ENCODE measurements at places on chromosomes 3 and 15. TPM values are rescaled to one million over a fixed set of nuclear protein-coding genes. Genes with fewer than 3 reads are reported as not detected.
A peak's percentile ranks its signal among the peaks of the same experiment; 100 is the strongest.

GRCh38 chr15:34795267-34796081 is at the start of gene ACTC1:
ACTC1 (minus strand) TSS chr15:34795549; CDS start chr15:34794808, 741 bp downstream.
- peak; percentile 52 for DNase-seq

GRCh38 chr3:124697302-124697701 is 33.0 kb upstream of the UMPS start:
- no peak for DNase-seq

DNA sequence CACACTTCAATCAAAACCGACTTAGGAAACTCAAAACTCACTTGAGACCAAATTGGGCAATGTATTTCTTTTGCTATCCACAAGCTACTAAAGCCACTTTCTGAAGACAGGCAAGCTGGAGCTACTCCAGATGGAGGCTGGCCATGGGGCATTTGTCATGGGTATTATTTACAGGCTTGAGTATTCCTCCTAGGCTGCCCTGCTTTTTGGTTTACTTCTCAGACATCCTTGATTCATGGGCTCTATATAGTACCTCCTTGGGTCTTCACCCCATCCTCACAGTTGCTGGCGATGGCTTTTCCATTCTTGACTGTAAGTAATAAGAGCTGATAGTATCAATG is 18.6 kb upstream of the SYNM start:
- no peak for DNase-seq

- DNase-seq = peak; percentile 32
Measured at GRCh38 chr15:64222573-64223366, 59.9 kb upstream of the PPIB start.

- no peak for DNase-seq
Measured at GRCh38 chr3:66661628-66662027, 160.8 kb upstream of the LRIG1 start.

DNA sequence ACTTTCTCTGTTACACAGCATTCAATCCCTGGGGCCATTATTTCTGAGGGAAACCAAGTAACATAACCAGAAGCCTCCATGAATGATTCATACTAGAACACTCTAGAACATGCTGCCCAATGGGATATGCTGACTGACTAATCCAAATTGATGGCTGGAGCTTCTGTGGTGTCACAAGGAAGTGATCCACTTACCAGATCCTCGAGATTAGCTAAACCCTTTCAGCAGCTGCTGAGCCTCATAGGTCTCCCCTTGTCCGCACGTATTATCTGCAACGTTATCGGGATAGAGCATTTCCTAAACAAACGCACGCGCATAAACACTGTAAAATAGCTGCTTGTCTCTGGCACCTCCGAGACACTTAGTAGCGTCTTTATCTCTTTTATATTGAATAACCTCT is 61.2 kb upstream of the PROK2 start:
- peak; percentile 1 for DNase-seq

DNA sequence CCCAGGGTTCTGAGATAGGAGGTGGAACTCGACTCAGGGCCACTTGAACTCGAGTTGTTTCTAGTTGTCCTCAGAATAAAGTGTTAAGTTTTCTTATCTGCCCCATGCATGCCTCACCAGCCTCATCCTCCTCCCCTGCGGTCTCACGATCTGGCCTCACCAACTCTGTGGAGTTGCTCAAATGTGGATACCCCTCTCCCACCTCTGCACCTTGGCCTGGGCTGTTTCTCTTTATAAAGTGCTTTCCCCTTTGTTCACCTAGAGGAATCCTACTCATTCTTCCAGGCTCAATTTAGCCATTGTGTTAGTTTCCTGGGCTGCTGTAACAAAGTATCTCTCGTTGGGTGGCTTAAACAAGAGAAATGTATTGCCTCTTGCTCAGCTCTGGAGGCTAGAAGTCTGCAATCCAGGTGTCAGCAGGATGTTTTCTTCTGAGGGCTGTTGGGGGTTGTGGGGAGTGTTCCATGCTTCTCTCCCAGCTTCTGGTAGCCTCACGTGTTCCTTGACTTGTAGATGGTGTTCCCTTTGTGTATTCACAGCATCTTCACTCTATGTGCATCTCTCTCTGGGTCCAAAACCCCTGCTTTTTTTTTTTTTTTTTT is 100.7 kb downstream of the MEX3B start:
- no peak for DNase-seq

DNA sequence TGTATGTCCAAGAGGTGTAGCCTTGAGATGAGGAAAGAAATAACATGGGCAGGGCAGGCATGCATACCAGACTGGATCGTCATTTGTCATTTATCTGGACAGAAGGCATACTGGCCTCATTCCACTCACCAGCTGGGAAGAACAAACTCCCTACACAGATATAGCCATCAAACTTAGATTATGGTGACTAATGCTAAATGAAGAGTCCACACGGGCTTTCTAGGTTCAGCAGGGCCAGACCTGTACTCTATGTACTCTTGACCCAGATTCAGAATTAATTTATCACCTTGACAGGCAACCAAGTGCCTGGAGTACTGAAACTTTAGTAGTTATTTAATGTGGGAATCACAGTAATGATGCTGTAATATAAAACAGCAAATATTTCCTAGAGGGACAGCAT is 164.3 kb upstream of the IL12A start:
- DNase-seq = peak; percentile 90

DNA sequence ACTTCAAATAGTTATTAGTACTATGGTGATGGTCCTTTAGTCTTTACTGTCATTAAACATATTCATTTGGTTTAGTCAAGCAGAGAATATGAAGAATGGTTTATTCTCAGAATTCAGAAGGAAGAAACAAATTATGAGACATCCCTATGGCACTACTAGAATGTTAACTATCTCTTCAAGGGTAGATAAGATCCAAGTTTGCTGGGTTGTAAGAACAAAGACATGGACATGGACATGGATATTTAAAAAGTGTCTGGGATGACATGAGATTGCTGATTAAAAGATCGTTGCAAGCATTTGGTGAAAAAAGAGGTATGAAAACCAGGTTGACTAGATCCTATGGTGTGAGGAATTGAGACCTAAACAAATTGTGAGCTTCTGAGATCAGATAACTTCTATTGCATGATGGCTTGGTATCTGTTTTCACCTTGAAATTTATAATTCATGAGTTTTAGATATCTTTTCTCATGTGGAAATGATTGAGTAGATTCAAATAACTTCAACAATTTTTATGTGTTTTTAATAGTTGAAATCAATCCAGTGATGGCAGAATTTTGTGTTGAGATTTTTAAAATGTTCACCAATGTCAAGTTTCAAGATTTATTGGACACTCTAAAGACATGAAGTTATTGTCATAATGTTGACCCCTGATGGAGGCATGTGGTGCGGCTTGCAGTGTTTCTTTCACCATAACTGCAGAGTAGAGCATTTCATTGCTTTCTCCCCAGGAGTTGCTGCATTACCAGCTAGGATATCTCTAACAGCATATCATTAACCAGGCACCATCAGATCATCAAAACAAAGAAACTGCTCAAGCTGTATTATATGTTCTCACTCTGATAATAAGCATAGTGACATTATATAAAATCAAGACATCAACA is 72.6 kb downstream of the NAALADL2 start:
- DNase-seq = peak; percentile 40

DNA sequence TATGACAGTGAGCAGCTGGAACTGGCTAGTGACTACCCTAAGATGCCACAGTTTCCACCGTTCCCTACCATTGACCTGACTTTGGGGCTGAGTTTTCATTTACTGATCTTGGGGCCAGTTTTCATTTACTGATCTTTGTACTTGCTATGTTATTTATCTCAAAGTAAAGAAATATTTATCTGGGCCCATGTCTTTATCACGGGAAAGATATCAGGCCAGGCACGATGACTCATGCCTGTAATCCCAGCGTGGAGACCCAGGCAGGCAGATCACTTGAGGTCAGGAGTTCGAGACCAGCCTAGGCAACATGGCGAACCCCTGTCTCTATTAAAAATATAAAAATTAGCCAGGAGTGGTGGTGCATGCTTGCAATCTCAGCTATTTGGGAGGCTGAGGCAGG is 83.5 kb downstream of the EOMES start:
- DNase-seq = no peak

DNA sequence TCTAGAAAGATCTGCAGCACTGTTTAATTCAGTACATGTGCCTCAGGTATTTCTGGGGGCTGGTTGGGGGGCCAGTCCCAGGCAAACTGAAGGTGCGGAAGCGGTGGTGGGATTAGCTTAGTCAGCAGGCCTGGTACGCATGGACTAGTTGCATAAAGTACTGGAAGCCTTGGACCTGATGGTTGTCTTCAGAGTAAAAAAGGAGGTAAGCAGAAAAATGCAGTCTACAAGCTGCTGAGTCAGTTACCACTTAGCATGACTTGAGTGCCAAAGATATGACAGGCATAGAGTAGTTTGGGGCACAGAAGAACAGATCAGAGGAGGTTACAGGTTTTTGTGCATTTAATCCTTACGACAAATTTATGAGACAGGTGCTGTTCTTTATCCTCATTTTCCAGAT is 19.9 kb upstream of the GOLGA8J start:
- no peak for DNase-seq

DNA sequence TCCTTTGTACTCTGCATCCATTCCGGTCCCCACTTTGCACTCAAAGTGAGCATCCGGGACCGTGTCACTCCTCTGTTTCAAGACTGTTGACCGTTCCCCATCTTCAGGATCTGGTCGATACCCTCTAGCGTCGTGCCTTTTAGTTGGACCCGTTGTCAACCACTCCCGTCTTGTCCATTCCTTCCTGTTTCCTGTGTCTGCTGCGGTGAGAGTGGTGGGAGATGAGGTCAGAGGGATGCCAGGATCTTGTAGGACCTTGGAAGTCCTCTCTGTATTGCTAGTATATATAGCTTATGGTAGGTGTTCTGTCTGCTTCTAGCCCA is 624 bp downstream of the BRK1 start:
- peak; percentile 54 for DNase-seq

DNA sequence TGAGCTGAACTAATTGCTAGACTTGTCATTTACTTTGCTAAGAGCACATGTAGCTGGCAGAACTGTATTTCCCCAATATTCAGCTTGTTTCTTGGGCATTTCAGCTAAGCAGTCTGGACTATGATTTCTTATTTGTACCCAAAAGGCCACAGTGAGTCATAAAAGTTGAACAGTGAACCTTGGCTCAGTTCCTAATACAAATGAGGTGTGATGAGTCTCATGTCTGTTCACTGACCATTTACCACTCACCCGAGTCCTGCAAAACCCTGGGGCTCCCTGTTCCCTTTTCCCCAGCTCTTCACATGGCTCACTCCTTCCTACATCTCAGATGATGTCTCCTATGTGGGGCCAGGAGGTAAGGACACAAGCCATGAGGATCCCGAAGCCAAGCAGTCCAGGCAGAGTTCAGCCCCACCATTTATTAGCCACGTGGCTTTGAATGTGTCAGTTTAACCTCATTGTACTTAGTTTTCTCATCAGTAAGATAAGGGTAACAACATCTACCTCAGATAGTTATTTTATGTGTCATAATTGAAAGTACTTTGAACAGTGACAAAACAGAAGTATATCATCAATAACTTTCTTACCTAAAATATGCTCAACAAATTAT is 239.3 kb downstream of the IL5RA start:
- no peak for DNase-seq

DNA sequence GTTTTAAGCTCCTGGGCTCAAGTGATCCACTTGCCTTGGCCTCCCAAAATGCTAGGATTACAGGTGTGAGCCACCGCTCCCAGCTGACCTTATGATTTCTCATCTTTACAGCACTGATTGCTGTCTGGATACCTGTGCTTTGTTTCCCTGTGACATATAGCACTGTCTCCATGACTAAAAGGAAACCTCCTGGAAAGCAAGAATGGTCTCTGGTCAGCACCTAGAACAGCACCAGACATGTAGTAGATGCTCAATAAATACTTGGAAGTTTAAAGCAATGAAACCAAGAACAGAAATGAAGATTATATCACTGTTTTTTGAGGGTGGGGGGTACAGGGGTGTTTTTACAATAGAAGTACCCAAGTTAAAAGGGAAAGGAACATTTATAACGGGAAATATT is 156.8 kb upstream of the ADAMTS9 start:
- no peak for DNase-seq

GRCh38 chr3:45021524-45022297 is 4.4 kb upstream of the CLEC3B start:
- DNase-seq = no peak

- DNase-seq = no peak
Measured at GRCh38 chr3:182028081-182028480, 316.4 kb downstream of the SOX2 start.

GRCh38 chr3:24548278-24548677 is 53.6 kb upstream of the THRB start:
- DNase-seq = no peak

DNA sequence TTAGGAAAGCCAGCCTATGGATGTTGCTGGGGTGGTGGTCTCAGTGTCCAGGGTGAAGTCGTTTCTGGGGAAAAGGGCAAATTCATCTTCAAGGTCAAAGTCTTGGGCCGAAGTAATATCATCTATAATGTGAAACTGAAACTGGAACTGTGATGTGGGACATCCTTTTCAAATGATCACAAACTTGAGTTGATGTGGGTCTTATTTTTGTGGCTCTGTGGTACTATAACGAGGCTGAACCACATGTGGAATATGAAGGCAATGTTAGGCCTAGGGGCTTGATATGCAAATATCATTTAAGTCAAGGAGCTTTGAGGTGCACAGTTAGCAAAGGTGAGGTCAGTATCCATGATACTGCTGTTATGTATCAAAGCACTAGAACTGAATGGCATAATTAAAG is 1.5 kb upstream of the CD200R1L start:
- no peak for DNase-seq

GRCh38 chr3:179837374-179837773 is 184.5 kb downstream of the USP13 start:
- DNase-seq = peak; percentile 24

- no peak for DNase-seq
Measured at GRCh38 chr3:15553749-15554148, 32.2 kb upstream of the COLQ start.

DNA sequence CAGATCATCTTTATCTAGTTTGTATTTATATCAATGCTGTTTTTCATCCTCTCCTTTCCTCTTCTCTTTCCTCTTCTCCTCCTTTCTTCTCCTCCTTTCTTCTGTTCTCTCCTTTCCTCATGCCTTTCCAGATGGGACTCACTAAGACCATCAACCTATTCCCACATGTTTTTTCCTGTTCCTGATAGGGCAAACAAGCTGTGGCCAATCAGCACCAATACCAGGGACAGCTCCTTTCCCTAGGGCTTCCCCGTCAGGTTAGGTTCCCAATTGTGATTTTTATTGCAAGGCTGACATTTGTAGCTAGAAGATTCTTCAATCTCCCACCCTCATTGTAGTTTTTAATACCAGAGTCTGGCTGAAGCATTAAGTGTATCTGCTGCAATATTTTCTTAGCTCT is 76.3 kb upstream of the COL8A1 start:
- peak; percentile 69 for DNase-seq

GRCh38 chr3:132456571-132456970 is 39.3 kb downstream of the DNAJC13 start:
- no peak for DNase-seq

The DLL4 gene
- total RNA-seq = 1.7 TPM

The PLCH1 gene
- not detected for total RNA-seq

The ACTRT3 gene
- 2.5 TPM for total RNA-seq

The MNS1 gene
- total RNA-seq = 0.36 TPM

The PTH1R gene
- total RNA-seq = 0.18 TPM

The TMF1 gene
- 39.1 TPM for total RNA-seq

The ARID3B gene
- total RNA-seq = 2.5 TPM

The HTR3E gene
- total RNA-seq = not detected

The TNFAIP8L3 gene
- total RNA-seq = 0.83 TPM

The HHLA2 gene
- not detected for total RNA-seq

The STX19 gene
- total RNA-seq = not detected

The UCN2 gene
- total RNA-seq = 0.54 TPM

The C3orf22 gene
- total RNA-seq = not detected

The ACTC1 gene
- 0.83 TPM for total RNA-seq

The CEMIP gene
- 51.9 TPM for total RNA-seq

The GRAMD2A gene
- total RNA-seq = under 0.01 TPM

The ITPKA gene
- total RNA-seq = 1.4 TPM

The ZNF860 gene
- 0.56 TPM for total RNA-seq
